ENCODE measurements at places on chromosomes 11 and 22.

DNA sequence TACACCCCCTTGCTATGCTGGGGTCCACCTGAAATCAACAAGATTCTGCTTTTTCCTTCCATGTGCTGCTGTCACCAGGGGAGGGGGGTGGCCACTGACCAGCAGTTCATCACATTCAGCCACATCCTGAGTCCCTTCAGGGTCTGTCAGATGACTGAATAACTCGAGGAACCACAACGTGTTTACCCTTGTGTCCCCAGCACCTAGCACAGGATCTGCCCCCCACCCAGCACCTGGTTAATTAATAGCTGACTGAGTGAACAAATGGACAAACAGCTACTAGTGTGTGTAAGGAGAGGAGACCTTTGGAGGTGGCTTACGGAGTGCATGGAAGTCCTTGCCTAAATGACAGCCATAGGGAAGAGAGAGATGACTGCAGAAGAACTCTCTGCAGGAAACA, 119.5 kb upstream of the NCAM1 start:
- no peak for DNase-seq

GRCh38 chr11:111107501-111107900, 138.0 kb upstream of the POU2AF2 start:
- DNase-seq, result no peak

GRCh38 chr11:60059052-60059451, 2.6 kb downstream of the MS4A3 start:
- no peak for DNase-seq

- DNase-seq, result no peak
These were observed 23.9 kb downstream of the SMC1B start for GRCh38 chr22:45389546-45389945.

DNA sequence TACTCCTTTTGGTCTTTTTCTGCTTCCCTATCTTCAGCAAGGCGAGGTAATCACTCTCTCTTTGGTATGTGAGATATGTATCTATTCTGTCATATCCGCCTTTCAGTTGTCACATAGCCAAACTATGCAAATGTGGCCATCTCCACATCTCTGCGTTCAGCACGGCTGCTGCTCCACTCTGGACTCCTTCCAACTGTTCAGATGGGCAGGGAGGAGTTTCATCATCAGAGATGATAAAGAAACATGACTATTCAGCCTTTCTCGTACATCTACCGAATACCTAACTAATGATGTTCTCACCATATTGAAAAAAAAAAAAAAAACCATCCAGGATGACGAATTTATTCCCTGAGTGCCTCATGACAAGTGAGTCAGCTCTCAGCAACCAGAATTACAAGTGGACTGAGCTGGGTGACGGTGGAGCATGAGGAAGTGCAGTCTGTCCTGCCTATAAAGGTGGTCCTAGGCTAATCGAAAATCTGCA, 899.6 kb downstream of the OPCML start:
- no peak for DNase-seq

GRCh38 chr22:48574776-48575617, 1252.7 kb downstream of the BRD1 start:
- DNase-seq, result no peak

GRCh38 chr22:43777286-43777685, 34.8 kb downstream of the EFCAB6 start:
- no peak for DNase-seq
